Type B pancreatic cell (in vitro differentiated cells): ENCODE measurements at places on chromosomes 2 and 18. TPM values are rescaled to one million over a fixed set of nuclear protein-coding genes. Genes with fewer than 3 reads are reported as not detected.

DNA sequence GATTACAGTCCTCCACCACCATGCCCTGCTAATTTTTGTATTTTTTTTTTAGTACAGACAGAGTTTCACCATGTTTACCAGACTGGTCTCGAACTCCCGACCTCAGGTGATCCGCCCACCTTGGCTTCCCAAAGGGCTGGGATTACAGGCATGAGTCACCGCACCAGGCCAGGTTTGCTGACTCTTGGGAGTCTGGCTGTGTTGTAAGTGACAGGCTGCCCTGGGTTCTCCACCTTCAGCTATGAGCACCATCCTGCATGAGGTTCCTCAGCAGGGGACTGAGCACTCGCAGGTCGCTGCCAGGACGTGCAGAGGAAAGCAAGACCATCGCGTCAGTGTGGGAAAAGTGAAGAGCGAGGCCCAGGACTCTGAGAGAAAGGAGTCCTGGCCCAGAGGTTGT is 112.6 kb upstream of the NDUFV2 start:
- H3K4me1 ChIP-seq: peaks cover 17% of the 10 kb centered on the region
- no peak for DNase-seq

DNA sequence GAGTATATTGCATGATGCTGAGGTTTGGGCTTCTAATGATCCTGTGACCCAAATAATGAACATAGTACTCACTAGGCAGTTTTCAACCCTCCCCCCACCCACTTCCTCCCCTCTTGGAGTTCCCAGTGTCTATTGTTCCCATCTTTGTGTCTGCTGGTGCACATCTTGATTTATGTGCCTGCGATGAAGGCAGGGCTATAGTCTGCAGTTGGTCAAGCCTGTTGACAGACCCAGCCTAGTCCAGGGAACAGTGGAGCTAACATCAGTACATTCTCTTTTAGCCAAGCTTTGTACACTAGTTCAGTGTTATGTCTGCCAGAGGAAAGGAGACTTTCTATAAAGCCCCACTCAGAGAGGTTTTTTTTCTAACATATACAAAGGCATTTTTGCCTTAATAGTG is 287.6 kb downstream of the CPS1 start:
- no peak for DNase-seq
- no peaks in the 10 kb centered on the region for H3K36me3 ChIP-seq
- H3K4me1 ChIP-seq: no peaks in the 10 kb centered on the region
- no peak overlapping the region for H3K4me3 ChIP-seq

DNA sequence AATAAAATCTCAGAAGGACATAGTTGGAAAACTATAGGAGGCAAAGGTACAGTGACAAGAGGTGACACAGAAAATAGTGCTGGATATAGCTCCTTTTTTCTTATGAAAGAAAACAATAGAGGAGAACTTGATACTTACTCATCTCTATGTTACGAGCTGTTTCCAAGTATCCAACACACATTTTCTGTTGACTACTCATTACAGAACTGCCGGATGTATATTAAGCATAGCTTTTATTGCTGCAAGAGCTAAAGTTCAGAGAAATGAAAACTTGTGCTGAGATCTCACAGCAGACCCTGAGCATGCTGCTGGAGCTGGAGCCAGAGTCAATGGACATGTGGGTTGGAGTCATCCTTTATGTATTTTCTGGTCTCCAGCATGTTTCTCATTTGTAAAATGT is 210.0 kb upstream of the NT5C1B start:
- H3K4me1 ChIP-seq: peaks cover 28% of the 10 kb centered on the region
- no peak overlapping the region for H3K27ac ChIP-seq
- peaks cover 11% of the 10 kb centered on the region for H3K27me3 ChIP-seq

B3GNT2 gene
- total RNA-seq: 23.5 and 56.0 TPM in 2 replicates

B3GNT7 gene
- 6.8 and 14.4 TPM in 2 replicates for total RNA-seq
